NCI-H446 treated with DMSO at 0.1 percent for 48 hours (cell line): ENCODE measurements at places on chromosomes 1 and 21.

GRCh38 chr1:225364439-225364838 is 63.4 kb downstream of the LBR start:
- no peak for DNase-seq

DNA sequence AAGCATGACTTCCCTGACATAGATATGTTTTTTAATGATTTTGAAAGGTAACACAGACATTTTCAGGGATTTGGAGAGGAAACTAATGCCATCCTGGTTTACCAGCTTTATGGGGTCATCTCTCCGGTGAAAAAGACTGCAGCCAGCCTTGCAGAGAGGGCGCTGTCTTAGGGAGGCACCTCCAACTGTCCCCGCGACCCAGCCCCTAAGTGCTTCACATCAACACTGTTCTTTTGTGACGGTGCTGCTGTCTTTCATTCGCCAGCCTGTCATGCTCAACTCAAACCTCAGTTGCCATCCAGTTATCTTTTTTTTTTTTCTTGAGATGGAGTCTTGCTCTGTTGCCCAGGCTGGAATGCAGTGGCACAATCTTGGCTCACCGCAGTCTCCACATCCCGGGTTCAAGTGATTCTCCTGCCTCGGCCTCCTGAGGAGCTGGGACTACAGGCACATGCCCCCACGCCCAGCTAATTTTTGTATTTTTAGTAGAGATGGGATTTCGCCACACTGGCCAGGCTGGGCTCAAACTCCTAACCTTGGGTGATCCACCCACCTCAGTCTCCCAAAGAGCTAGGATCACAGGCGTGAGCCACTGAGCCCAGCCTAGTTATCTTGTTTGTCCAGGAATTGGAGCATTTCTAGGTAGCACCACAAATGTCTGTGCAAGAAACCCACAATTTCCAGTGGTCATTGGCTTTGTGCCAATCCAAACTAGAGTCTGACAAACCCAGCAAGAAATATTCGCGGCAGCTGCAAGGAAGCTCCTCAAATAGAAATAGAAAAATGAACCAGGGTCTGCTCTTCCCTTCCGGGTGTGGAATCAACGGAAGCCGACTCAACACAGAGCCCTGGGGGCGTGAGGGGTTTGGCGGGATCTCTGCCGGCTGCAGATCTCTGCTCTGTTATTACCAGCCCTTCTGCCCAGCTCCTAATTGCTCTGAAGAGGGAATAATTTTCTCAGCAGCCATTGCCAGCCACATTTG is 24.2 kb downstream of the PDE9A start:
- DNase-seq: peak; percentile 9

DNA sequence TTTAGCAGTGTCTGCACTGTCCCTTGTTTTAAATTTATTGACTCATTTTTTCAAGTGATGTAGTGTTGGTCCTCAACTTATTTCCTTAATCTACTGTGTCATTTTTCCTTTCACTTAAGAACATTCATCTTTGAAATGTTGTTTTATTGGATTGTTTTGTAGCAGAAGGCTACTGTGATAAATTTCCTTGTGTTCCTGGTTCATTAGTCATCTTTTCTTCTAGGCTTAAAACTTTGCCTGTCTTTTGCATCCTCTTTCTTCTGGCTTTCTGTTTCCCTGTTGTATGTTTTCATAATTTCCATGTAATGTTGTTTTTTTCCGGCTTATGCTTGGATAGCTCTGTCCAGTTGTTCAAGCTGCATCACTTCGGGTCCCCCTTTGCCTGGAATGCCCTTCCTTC is 61.9 kb downstream of the UBE2T start:
- DNase-seq: no peak

DNA sequence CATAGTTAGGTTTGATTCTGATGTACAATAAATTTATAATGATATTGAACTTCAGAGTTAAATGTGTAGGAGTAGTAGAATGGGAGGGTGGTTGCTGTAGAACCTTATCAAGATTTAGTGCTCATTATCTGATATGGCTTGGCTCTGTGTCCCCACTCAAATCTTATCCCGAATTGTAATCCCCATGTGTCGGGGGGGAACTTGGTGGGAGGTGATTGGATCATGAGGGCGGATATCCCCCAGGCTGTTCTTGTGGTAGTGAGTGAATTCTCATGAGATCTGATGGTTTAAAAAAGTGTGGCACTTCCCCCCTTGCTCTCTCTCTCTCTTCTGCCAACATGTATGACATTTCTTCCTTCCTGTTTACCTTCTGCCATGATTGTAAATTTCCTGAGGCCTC is 265.5 kb downstream of the GRIK1 start:
- no peak for DNase-seq

DNA sequence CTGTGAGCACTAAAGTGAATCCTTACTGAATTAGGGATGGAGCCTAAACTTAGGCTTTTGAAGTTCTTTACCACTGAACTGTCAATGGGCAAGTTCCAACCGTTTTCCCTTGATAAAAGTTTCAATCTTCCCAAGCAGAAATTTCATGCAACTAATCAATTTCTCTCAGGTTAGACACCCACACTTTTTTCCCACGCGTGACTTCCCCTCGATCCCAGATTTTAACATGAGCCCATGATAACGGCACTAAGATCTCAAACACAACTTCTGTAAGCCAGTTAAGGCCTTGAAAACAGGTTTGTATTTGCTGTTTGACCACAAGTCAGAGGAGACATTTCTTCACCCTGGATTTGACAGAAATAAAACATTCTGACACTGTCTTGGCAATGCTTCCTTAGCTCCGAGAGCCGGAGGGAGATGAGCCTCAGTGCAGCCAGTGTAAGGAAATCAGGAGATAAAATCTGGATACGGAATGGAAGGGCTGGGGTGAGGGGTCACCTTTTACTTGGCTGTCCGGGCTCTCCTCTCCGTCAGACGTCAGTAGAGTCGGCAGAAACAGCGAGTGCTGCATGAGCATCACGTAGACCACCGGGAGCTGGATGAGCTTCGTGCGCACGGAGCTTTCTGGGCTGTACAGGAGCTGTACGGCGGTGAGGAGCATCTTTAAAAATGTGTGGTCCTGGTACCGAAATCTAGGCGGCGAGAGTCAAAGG is 39.7 kb downstream of the MRAP start:
- no peak for DNase-seq

- DNase-seq: no peak
Observed at GRCh38 chr21:31675960-31676359, 16.5 kb downstream of the SOD1 start.

DNA sequence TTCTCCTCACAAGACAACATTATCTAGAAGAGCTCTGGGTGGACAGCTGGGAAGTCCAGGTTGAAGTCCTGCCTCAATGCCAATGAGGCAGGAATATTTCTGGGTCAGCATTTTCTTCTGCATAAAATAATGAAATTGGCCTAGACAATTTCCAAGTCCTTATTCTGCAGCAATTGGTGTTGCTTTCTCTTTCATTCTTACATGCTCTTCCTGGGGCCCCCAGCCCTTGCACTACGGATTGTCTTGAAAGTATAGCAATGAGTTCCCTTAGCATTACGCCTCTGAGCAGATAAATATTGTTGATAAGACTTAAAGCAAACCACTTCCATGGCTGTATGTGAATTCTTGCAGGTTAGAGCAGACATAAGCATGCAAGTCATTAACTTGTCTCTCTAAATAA is 188.5 kb downstream of the TGFBR3 start:
- DNase-seq: no peak

- DNase-seq: no peak
Observed at GRCh38 chr1:243514927-243515326, 259.1 kb downstream of the SDCCAG8 start.

DNA sequence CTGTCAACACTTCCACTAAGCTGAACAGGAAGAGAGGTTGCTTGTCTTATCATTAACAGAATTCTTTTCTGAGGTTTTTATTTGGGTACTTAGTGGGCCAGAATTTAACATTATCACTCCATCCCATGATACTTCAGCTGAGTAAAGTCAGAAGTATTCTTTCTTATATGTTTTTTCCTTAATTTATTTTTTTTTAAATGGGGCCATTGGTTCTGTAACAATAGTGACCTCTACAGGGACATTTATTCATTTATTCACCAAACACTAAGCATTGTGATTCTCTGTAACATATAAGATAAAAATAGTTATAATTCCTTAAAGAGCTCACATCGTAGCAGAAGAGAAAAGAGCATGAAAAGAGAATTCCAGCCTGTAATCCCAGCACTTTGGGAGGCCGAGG is 9.8 kb downstream of the GREM2 start:
- DNase-seq: no peak

GRCh38 chr1:115036814-115037507 is 7.3 kb downstream of the TSHB start:
- no peak for DNase-seq

DNA sequence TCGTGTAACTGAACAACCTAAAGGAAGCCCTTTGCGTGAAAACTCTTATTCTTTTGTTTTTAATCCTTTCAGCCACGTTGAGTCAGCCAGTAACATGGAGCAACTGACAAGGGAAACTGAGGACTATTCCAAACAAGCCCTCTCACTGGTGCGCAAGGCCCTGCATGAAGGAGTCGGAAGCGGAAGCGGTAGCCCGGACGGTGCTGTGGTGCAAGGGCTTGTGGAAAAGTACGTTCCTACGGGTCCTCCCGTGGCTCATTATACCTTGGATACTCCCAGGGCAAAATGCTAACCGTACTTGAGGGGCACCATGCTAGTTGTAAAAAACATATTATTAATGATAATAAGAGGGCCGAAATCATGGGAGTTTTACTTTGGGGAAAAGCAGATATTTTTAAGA is 49.4 kb downstream of the LAMC2 start:
- DNase-seq: no peak

GRCh38 chr1:156947818-156948525 is 27.5 kb downstream of the LRRC71 start:
- no peak for DNase-seq

GRCh38 chr21:44966135-44967081 is 26.6 kb downstream of the SLX9 start:
- no peak for DNase-seq

DNA sequence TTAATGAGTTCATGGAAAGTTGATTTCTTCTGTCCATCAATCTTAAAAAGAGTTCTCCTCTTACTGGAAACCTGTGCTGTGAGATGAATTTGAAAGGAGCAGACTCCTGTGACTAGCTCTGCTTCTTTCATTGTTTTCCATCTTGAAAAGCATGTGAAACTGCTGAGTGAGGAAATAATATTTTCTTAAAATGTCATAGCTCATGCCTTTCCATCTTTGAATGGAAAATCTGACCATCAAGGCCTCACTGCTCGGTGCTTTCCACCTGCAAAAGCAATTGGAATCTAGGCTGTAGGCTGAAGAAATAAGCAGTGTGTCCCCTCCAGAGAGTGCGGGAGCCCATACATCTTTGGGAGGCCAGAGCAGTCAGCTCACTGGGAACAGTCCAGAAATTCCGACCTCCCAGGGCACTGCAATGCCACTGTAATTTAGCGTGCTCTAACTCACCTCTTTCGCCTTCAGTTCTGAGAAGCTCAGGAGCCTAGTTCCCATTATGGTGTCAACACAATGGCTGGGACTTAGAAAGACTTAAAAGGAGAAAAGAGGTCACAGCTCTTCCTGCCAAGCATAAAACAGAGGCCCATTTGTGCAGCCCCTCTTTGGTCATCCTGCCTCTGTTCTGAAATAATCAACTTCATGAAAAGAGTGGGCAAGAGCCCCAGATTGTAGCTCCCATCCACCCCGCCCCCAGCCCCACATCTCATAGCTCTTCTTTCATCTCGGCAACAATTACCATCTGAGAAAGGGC is 50.4 kb upstream of the F3 start:
- DNase-seq: no peak

DNA sequence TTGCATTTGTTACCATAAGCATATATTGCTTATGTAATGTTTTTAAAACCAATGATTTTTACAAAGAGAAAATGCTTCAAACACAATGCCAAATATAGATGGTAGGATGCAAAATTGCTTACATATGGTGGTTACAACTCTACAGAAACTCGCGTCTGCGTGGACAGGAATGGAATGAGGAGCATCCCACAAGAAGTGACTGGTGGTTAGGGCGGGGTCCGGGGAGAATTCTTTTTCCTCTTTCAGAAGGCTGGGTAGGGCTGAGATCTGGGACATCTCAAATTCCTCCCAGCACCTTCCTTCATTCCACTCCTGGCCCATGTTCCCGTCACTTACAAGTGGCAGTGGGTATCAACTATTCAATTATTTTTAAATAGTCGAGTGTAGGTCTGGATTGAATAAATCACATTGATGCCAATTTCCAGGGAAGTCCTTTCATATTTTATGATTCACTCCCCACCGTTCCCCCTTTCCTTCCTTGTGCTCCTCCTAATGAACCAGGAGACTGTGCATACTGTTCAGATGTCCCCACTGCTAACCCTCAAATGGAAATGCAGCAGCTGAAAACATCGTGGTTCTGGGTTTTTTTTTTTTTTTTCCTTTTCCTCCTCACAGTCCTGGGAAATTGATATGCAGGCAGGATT is 174.5 kb upstream of the POU3F1 start:
- DNase-seq: no peak

DNA sequence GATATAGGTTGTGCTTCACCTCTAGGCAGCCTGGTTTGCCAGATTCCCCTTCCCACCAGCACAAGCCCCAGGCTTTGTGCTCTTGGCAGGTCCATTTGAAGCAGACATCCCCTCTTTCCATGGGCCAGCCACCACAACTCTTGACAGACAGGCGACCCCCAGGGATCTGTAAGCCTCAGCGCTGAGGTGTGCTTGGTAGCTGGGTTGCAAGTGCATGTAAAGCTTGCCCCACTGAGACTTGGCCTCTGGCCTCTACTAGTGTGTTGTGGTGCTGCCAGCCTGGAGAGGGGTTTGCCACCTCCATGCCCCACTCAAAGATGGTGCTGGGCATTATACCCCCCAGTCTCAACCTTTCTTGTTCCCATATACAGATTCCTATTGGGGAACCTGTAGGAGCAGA is 103.9 kb downstream of the HMCN1 start:
- no peak for DNase-seq

DNA sequence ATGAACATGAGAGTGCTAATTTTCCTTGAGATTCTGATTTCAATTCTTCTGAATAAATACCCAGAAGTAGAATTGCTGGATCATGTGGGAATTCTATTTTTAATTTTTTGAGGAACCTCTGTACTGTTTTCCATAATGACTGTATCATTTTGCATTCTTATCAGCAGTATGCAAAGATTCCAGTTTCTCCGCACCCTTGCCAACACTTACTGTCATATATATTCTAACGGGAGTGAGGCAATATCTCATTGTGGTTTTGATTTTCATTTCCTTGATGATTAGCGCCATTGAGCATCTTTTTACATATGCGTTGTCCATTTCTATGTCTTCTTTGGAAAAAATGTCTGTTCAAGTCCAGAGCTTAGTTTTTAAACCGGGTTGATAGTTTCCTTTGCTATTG is 33.2 kb downstream of the VCAM1 start:
- no peak for DNase-seq

- no peak for DNase-seq
Observed at GRCh38 chr1:227947386-227947675, 401 bp downstream of the WNT9A start.

GRCh38 chr1:186627019-186627418 is 53.2 kb downstream of the PTGS2 start:
- no peak for DNase-seq

DNA sequence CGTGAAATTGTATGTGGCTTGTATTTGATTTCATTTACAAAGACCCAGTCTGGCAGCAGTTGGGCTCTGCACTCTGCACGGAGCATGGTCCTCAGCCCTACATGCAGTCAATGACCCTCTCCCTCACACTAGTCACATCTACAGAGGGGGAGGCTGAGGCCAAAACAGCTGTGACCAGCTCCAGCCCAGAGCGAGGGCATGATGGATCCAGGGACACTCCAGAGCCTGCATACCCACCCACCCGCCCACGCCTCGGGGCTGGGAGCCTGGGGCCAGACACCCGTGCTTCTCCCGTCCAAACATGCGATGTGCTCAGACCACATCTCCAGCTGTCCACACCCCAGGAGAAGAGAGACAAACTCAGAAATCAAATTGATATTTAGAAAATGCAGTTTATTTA is 14.0 kb upstream of the PRDM16 start:
- DNase-seq: no peak

GRCh38 chr1:230636575-230637148 is 5.6 kb upstream of the COG2 start:
- DNase-seq: no peak
